ENCODE measurements at places on chromosomes 1 and 21.

GRCh38 chr1:156750711-156751450 lies 594 bp downstream of the HDGF start:
- DNase-seq, result no peak

DNA sequence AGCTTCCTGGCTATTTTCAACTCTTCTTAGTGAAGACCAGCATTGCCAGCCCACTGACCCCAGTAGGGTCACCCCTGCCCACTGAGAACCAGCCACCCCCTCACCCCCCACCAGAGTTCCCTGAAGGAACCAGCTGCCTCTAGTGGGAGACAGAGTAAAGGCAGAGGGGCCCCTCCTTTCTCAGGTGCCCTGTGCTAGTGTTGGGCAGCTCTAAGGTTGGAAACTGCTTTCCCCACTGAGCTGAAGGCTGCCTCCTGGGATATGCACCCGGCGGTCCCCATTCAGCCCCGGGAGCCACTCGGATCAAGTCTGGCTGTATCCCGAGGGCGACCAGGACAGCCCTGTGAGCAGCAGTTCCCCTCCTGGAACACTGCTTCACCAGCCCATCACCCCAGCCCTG lies 111.0 kb downstream of the PGBD5 start:
- no peak for DNase-seq

GRCh38 chr1:175750366-175751071 lies 7.1 kb upstream of the TNR start:
- DNase-seq, result no peak

DNA sequence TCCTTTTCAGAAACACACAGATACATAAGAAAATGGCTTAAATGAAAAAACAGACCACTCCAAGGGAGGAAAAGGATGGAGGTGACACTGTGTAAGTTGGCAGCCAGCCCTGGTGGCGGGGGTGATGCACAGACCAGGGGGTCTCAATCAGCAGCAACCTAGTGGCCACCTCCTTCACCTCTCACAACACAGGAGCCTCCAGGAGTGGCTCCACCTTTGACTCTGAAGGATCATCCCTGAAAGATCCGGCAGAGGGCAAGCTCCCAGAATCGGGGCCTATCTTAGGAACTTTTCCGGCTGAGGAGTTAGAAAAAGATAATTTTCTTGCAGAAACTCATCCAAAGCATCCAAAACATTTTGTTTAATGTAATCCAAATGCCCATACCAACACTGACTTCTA lies 51.2 kb upstream of the SMYD2 start:
- no peak for DNase-seq

DNA sequence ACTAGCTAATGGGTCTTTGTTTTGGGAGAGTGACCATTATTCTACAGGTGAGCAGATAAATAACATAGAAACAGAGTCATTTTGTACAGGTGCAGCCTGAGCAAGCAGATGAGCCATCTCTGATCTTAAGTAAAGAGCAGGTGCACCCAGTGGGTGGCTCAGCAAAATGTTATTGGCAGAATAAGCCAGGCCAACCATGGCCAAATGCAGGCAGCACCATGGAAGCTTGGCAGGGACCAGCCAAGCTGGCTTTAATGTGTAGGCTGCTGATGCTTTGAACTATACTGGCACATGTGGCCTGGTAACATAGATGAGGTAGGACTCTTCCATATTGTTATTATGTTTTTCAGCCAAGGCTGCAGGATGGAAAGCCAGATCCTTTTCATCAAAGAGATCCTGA lies 553.3 kb upstream of the ZRANB2 start:
- DNase-seq, result no peak

DNA sequence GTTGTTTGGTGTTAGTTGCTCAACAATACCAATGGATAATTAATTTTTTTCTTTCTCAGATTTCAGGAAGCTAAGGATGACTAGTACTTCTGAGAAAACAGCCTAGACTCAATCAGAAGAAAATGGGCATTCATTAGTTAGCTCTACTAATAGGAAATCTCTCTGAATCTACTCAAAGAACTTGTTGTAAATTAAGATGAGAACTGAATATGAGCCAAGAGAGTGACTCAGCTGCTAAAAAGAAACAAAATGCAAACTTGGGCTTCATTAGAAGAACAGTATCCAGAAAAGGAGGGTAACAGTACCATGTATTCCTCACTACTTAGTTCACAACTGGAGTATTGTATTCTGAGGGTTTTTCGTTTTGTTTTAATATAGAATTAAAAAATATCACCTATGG lies 12.5 kb downstream of the FOXJ3 start:
- no peak for DNase-seq

- no peak for DNase-seq
These were observed 6.5 kb downstream of the IRF2BP2 start for GRCh38 chr1:234603221-234604204.

DNA sequence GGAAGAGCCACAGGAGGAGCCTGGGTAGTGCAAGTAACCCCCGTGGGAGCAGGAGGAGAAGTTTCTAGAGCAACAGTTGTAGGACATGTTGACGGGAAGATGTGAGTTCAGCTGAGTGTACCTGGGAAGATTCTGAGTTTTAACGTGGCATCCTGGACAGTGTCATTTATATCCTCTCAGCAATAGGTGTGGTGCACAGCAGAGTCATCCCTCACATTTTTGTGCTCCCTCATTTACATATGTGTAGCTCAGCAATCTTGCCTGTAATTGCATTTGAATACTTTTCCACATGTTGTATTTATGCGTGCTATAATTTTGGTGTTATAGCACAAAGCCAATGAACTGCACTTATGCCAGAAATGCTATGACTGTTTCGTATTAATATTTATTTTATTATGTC lies at the start of gene KRTAP13-3:
Gene KRTAP13-3, minus strand, starts transcription at position 101 of the 400 bp plus-strand sequence. Its CDS starts 14 bp downstream, at position 87.
- no peak for DNase-seq

DNA sequence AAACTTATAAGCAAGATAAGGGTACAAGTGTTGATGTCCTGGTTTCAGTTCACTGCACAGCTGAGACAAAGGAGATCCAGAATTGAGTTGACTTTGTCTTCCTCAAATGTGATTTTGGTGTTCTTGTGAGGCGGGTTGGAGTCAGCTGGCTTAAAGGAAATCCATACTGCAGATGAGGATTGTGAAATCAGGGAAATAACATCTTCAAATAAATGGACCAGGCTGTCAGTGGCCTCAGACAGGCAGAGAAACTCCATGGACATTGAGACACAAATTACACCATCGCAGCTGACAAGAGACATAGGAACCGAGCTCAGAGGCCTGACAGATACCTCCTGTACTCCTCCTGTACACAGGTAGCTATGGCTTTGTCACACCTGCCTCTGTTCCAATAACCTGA lies 27.0 kb upstream of the REG4 start:
- DNase-seq, result no peak

GRCh38 chr21:44299085-44299457 lies 782 bp upstream of the PFKL start:
- DNase-seq, result no peak

GRCh38 chr1:30768830-30769718 lies 11.5 kb upstream of the LAPTM5 start:
- no peak for DNase-seq

DNA sequence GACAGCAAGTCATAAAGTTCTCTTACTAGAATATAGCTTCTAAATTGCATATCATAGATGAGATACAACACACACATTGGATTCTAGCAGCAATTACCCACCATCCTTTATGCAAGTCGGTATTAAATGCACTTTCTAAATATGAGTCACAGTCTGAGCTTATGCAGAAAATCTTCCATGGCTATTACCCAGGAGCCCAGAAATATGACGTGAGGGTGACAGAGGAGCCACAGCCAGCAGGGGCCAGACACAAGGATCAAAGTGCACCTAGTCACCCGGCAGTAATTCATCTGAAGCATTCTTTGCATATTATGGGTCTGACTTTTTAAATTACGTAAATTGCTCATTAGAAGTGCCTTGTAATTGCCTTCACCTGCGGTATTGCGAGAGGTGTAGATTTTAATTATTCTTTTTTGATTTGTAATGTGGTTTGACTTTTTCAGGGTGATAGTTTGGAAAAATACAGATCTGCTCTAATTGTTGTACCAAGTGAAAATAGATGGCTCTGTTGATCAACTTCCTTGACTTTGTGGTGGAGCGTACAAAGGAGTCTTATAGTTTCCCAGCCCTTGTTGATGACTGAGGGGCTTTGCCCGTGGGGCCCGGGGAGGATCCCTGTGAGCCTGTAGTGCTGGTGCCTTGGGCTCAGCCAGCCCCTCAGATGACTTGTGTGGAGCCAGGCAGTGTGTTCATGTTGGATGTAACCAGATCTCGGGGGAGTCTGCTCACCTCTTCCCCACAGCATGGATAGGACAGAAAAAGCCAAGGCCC lies 470.0 kb upstream of the VAMP3 start:
- DNase-seq, result no peak

DNA sequence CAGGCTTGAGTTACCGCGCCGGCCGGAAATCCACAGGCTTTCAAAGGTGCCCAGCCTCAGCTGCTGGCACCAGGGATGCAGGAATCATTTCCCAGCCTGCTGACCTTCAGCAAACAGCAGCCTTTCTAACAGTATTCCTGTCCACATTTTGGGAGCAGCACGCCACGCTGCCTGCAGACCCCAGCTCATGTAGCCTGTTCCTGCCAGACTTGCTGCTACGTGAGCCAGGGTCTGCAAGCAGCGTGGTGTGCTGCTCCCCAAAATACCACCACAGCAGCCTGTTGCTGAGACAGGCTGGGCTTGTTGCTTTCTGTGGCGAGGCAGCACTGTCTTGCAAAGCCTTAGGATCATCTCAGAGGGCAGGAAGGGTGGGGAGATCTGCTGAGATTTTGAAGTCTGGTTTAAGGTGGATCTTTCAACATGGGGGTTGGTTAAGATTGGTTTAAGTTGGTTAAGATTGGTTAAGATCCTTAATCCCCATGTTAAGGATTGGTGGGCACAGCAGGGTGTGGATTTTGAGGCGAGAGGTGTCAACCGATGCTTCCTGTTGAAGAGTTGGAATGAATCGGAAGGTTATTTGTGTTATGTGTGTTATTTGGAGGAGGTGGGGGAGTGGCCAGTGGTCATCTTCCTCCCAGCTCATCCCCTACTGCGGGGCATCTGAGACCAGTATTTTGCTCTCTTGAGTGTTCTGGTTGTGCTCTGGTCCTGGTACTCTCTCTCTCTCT lies 12.9 kb downstream of the FAAH start:
- DNase-seq, result no peak

DNA sequence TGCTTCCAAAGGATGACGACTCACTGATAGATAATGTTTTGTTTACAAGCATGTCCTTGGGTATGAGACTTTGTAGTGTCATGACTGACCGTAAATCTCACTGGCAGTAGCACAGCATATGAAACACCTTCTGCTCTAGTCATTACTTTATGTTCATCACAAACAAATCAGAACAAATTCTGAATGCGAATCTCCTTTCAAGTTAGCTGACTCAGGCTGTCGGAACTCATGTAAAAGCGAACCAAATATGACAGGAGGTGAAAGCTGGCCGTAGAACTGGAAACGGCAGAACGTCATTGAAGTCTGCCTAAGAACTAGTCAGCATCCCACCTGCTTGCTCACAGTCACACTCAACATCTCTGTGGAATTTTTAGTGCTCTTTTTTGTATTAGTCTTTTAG lies 143.9 kb downstream of the RGS7 start:
- no peak for DNase-seq

- DNase-seq, result no peak
These were observed 99.1 kb upstream of the ERG start for GRCh38 chr21:38597421-38597820.

DNA sequence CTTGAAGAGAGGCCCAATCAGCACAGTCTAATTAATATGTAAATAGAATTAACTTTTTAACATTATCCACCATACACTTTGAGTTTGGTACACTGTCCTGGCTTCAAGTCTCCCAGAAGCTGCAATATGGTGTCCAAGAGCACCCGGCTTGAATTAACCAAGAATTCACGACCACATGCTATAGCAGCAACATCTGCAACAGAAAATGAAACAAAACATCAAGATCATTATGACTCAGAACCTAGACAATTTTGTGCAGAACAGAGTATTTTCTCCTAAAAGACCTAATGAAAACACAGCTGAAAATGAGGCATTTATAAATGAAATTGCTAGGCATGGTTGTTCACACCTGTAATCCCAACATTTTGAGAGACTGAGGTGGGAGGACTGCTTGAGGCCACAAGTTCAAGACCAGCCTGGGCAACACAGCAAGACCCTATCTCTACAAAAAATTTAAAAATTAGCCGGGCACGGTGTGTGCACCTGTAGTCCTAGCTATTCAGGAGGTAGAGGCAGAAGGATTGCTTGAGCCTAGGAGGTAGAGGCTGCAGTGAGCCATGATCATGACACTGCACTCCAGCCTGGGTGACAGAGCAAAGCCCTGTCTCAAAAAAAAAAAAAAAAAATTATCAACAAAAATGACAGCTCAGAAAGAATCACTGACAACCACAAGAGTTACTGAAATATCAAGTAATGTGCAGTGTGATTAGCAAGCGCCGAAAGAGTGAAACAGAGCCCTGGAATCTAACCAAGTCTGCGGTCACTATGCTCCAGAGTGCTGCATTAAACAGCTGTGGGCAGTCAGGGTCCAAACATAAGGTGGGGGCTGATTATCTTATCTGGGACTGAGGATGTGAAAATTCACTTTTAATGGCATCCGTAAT lies 45.3 kb downstream of the HSF2BP start:
- DNase-seq, result no peak

DNA sequence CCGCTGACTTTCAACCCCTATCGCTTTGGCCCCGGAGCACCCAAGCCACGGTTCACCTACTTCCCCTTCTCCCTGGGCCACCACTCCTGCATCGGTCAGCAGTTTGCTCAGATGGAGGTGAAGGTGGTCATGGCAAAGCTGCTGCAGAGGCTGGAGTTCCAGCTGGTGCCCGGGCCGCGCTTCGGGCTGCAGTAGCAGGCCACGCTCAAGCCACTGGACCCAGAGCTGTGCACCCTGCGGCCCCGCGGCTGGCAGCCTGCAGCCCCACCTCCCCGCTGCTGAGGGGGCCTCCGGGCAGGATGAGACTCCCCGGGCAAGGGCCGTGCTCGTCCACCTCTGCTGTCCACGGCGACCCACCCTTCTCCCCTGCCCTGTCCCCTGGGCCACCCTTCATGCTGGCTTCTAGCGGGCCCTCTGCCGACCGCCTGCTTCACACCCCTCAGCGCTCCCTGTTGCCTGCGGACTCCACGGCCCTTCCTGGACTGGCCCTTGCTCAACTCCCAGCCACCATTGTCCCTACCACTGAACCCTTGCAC lies 92.2 kb upstream of the TRABD2B start:
- no peak for DNase-seq

- no peak for DNase-seq
These were observed 245.0 kb upstream of the B3GALT2 start for GRCh38 chr1:193431265-193431977.

- DNase-seq, result no peak
These were observed 193.5 kb downstream of the PAPPA2 start for GRCh38 chr1:176656257-176656995.

GRCh38 chr1:3381901-3382300 lies 72.6 kb upstream of the ARHGEF16 start:
- DNase-seq, result no peak

- DNase-seq, result no peak
These were observed 453 bp upstream of the TTLL10 start for GRCh38 chr1:1173061-1173792.

All from stimulated activated CD8-positive, alpha-beta memory T cell treated with anti-CD3 and anti-CD28 coated beads, Interleukin-4, amount 100 ng/mL, for 4 hours (primary cell).